T-helper 9 cell (primary cell): ENCODE measurements at places on chromosomes 5 and 9.

GRCh38 chr9:120937596-120937995 is 11.0 kb upstream of the TRAF1 start:
- DNase-seq, result no peak

- DNase-seq, result peak; percentile 66
Measured at GRCh38 chr5:144189800-144190429, 19.2 kb downstream of the KCTD16 start.

GRCh38 chr5:176899296-176899891 is at the start of gene HK3:
Gene HK3, minus strand, starts transcription at chr5:176899346. Its CDS starts 3,187 bp downstream, at chr5:176896159.
- no peak for DNase-seq

DNA sequence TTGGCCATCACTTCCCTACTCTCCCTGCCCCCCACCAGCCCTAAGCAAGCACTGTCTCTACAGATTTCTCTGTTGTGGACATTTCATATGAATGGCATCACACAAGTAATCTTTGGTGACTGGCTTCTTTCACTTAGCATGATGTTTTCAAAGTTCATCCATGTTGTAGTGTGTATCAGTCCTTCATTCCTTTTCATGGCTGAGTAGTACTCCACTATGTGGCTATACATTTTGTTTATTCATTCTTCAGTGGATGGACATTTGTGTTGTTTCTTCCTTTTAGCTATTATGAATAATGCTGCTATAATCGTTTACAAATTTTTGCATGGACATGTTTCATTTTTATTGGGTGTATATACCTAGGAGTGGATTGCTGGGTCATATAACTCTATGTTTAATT is 84.1 kb downstream of the DAP start:
- no peak for DNase-seq

DNA sequence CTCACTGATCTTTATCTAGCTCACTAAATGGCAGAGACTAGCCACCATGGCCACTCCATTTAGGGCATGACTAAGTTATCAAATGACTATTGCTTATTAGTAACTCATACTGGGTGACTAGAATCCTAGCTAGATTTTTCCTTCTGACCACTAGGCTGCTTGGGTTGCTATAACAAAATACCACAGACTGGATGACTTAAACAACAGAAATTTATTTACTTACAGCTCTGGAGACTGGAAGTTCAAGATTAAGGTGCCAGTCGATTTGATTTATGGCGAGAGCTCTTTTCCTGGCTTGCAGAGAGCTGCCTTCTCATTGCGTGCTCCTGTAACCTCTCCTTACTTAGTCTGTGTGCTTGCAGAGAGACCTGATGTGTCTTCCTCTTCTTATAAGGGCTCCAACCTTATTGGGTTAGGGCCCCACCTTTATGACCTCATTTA is 55.0 kb upstream of the APC start:
- DNase-seq, result no peak

GRCh38 chr9:100196828-100197227 is 97.8 kb downstream of the INVS start:
- DNase-seq, result no peak

GRCh38 chr5:75611311-75612225 is at the start of gene ANKDD1B:
Gene ANKDD1B, plus strand, starts transcription at chr5:75611453. Its CDS starts 182 bp downstream, at chr5:75611635.
- no peak for DNase-seq

DNA sequence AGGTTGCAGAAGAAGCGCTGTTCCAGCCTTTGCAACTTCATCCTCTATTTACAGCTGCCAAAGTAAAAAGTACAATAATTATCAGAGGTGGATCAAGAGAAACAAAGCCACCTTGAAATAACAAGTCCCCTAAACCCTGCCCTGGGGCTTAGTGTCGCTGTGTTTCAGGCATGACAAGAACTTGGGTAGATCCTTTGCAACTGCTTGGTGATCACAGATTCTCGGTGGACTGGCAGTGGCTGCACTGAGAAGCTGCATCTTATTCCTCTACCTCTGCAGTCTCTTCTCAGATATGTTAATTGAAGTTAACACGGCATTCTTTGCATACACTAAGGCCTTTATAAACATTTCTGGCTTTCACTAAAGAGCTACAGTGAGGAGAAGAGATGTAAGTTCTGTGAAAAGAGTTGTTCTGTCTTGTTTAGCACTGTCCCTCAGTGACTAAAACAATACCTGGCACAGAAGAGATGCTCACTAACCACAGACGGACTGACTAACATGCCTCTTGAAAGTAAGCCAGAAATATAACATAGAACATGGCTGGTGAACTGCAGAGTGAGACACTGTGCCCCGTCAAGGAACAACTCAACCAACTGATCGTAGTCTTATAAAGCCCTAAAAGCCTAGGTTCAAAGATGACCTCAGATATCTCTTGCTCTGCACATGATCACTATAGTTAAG is 144.2 kb downstream of the MLLT3 start:
- DNase-seq, result no peak

DNA sequence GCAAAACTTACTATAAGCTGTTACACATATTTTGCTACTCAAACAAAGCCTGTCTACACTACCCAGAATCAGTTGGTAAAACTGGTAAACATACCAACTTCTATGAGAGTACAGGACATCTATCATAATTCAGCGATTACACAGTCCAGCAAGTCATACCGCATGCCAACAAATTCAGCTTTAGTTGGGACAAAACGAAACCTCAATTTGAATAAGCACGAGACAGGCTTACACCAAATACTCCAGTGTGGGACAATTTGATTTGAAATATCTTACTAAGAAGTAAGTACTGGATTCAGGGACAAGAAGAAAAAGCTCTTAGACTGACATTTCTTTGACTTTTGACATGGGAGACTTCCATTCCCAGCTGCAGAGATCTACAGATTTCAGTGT is 2.0 kb downstream of the NRG2 start:
- no peak for DNase-seq

- peak; percentile 15 for DNase-seq
Measured at GRCh38 chr9:136312436-136312835, 8.5 kb upstream of the CCDC187 start.

DNA sequence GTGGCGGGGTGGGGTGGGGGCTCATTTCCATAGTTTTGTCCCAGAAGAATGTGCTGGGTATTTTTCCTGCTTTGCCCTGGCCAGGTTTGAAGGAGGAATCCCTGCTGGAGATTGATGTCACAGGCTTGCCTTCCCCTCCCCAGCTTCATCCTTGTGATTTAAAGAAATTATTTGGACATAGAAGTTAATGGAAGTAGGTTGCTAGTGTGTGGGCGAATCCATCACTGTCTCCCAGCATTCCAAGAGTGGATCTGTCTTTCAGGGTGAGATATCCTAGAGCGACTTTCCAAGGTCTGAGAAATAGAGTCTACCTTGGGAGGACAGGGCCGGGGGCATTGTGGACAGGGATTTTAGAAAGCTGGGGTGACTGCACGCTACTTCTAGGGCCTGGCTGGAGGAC is 64.9 kb upstream of the HSPA9 start:
- no peak for DNase-seq

- no peak for DNase-seq
Measured at GRCh38 chr5:30324083-30324482, 869.4 kb upstream of the CDH6 start.

GRCh38 chr9:119005162-119005561 is 364.1 kb downstream of the BRINP1 start:
- no peak for DNase-seq

DNA sequence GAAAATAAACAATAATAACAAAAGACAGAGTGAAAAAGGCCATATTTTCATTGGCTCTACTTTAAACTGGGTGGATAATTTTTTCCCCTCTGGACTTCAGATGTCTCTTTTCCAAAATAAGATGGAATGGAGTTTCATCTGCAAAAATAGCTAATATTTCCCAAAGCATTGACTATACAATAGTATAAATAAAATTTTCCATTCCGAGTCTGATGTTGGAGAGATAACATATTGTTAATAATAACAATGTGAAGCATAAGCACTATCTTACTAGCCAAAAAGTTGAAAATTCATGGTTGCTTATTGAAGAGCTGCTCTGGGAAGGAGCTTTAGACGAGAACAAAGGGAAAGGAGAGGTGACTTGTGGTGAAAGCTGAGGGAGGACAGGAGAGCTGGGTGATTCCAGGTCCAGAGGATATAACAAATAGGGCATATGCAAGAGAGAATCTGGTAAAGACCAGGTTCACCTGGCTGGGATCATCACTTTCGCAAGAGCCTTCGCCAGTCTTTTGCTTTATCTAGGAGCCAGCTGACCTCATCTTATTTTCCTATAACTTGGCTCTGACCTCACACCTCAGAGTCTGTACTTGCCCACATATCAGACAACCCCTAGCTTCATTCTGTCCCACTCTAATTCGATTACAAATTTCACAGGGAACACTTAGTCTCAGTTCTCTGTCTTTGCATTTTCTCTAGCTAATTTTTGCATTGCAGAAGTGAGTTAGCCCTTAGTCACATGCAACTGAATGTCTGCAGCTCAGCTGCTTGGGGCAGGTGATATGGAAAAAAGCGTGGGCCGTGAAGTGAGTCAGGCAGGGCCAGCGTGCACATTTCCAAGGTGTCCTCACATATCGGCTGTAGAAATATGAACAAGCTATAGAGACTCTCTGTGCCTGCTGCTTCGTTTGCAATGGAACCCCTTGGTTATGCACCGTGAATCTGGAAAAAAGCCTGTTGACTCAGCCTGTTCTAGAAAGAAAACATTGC is 7.6 kb upstream of the ZNF474 start:
- no peak for DNase-seq

DNA sequence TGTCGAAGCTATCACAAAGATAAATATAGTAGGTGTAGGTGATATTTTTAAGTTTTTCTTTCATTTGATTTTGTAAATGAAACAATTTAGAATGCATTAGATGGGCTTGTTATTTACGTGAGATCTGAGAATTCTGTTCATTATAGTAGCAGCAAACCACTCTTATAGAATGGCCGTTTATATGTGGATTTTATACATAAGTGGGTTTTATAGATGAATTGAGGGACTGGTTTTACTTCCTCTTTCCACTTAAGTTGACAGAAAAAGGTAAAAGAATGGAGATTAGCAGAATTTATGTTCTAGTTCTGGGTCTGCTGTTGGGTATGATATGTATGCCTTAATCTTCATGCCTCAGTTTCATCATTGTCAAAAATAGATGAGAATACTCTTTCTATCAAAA is 5.6 kb downstream of the RMI1 start:
- no peak for DNase-seq

- no peak for DNase-seq
Measured at GRCh38 chr9:112447283-112447761, 39.3 kb upstream of the KIAA1958 start.

DNA sequence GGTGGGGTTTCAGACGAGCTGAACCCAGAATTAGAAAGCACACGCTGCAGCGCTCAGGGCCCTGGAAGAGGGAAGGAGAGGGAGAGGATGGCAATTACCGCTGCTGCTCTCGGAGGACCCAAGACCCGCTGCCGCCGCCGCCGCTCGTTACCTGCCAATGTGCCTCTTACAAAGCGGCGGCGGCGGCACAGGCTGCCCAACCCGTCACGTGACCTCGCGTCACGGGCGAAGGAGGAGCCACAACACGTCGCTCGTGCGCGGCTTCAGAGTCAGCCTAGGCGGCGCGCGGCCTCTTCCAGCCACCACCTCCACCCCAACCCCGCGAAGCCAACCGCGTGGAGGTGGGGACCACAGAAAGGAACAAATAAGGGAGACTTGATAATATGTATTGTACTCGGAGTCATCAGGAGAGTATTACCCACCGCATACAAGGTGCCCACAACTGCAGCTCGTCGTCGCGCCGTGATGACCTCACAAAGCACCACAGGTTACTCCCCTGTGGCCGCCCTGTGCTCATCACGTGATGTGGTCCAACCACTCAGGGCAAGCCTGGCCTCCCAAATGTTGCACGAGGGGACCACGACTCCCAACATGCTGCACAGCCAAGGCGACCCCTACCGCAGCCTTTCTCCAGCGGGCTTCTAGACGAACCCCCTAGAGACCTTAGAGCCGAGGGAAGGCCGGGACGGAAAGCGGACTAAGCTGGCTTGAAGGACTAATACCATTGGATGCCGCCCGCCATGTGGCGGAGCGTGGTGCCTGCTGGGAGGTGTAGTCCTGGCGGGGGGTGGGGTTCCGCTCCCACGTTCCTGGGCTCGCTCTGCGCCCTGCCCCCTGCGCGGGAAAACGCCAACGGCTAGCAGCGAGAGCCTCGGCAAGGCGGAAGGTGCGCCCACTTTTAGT is at the start of gene UBAP2:
Gene UBAP2, minus strand, starts transcription at position 161 of the 903 bp plus-strand sequence. CDS start 31,739 bp downstream, outside the sequence.
- peak; percentile 98 for DNase-seq

GRCh38 chr9:91714874-91715615 is 235.0 kb downstream of the ROR2 start:
- no peak for DNase-seq

DNA sequence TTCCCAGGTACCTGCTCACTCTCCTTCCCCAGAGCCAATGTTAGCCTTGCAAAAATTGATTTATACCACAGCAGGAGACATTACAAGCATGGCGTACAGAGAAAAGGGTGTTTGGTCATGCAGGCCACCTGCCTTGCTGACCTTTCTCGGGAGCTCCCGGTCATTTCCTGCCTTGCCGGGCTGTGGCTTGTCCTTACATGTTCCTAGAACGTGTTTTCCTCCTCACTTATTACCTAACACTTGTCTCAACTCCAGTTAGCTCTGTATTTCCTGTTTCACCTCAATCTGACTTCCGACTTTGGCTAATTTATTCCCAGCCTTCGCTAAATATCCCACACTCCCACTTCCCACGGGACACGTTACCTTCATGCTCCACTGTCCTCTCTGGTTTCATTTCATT is 282.5 kb downstream of the ICE1 start:
- no peak for DNase-seq

DNA sequence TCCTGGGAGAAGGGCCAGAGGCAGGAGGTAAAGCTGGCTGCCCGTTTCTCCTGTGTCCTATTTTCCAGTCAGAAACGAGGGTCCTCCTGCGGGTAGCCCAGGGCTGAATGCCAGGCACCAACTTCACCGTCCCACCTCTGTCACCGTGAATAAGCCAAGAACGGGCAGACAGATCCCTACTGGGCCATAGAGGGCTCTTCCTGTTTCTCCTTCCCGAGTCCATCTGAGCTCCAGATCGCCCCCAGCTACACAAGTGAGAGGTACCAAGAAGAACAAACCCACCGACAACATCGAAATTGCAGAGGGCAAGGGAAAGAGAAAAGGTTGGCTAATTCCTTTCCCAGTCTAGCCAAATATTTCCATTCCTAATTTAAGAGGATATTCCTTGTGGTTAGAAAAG is 93.7 kb downstream of the SPOCK1 start:
- no peak for DNase-seq

- no peak for DNase-seq
Measured at GRCh38 chr5:135371622-135372232, 27.3 kb downstream of the MACROH2A1 start.

GRCh38 chr5:149962601-149963300 is 2.2 kb downstream of the SLC26A2 start:
- DNase-seq, result no peak

DNA sequence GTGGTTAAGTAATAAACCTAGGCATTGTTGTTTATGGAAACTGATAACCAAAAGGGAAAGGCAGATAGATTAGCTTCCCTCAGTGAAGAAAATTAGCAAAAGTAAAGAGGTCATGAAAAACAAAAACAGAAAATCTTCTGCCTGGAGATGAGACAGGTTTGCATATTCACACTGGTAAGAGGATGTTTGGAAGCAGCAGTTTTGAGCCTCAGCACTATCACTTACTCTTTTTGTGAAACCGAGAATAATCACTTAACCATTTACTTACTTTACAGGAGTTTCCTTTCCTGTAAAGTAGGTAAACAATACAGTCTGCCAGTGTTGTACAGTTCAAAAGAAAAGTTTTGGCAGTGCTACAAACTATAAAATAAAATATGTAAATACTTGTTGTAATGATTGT is 35.5 kb upstream of the EMB start:
- no peak for DNase-seq
